Neural progenitor cell (in vitro differentiated cells): ENCODE measurements at places on chromosomes 6 and 20. TPM values are rescaled to one million over a fixed set of nuclear protein-coding genes. Genes with fewer than 3 reads are reported as not detected.

GRCh38 chr20:48544402-48545339, 283.1 kb downstream of the PREX1 start:
- no peaks in the 10 kb centered on the region for H3K36me3 ChIP-seq
- H3K27ac ChIP-seq: no peak overlapping the region
- peaks cover 2% of the 10 kb centered on the region for H3K4me1 ChIP-seq
- no peaks in the 10 kb centered on the region for H3K27me3 ChIP-seq

DNA sequence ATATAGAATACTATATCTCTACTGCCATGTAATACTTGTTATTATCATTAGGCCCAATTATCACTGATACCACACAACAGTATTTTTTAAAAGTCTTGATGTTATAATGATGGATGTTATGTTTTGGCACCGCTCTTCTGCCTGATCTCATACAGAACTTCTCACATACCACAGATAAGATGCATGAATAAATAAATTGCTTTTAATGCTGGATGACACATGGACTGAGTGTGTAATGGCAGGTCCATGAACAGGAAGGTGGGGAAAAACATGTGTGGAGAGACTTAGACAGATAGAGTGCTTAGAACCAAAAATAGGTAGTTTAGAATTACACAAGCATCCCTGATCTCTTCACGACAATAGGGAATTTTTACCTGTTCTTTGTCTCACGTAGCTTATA, 258.4 kb upstream of the MARCKS start:
- H3K4me1 ChIP-seq: peaks cover 19% of the 10 kb centered on the region
- H3K27ac ChIP-seq: no peak overlapping the region
- no peaks in the 10 kb centered on the region for H3K27me3 ChIP-seq

DNA sequence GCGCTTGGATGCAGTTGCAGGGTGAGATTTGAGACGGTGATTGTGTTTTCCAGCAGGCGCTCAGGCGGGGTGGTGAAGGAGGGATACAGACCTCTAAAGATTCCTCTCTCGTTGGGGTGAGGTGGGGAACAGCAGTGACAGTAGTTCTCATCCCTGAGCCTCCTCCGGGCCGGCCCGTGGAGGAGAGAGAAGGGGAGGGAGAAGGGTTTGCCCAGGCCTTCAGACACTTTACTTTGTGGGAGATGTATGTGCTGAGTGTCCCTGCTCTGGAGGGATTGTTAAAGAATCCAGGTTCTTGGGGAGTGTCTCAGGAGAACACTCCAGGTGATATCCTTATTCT, 41.0 kb downstream of the PSMB9 start:
- no peak for DNase-seq
- H3K4me1 ChIP-seq: peaks cover 12% of the 10 kb centered on the region
- H3K4me3 ChIP-seq: peak overlapping the region; percentile 72
- H3K36me3 ChIP-seq: no peaks in the 10 kb centered on the region

Gene LY6G6C
- total RNA-seq: not detected in 2 replicates

DNA sequence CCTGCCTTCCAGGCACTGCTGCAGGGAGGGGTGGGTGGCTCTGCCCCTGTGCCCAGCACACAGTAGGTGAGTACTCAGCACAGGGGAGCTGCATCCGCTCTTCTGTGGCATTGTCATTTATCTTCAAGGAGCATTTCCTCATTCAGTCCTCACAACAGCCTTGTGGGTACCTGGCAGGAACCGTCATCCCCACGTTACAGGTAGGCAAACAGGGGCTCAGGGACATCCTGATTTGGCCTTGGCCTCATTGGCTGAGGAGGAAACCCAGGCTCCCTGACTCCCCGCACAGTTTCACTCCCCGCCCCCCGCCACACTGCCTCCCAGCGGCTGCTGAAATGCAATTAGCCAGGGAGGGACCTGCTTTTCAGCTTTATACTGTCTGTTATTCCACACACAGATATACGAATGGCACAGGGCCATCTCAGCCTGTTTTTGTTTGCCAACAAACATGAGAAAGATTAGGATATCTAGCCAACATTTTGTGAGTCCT, 24.2 kb upstream of the PNPLA1 start:
- H3K36me3 ChIP-seq: no peaks in the 10 kb centered on the region
- no peaks in the 10 kb centered on the region for H3K27me3 ChIP-seq
- peak; percentile 15 for DNase-seq
- H3K4me1 ChIP-seq: peaks cover 19% of the 10 kb centered on the region

Gene MYCT1
- total RNA-seq: not detected in 2 replicates

- H3K4me3 ChIP-seq: no peak overlapping the region
- H3K36me3 ChIP-seq: no peaks in the 10 kb centered on the region
Measured at GRCh38 chr6:47455533-47456209, 21.9 kb upstream of the CD2AP start.

Gene GABRR1
- total RNA-seq: not detected in 2 replicates

GRCh38 chr6:90536520-90536919, 50.4 kb downstream of the MAP3K7 start:
- peaks cover 5% of the 10 kb centered on the region for H3K4me1 ChIP-seq
- peak overlapping the region; percentile 26 for H3K27ac ChIP-seq
- H3K36me3 ChIP-seq: no peaks in the 10 kb centered on the region
- no peak for DNase-seq
- H3K4me3 ChIP-seq: no peak overlapping the region
- no peaks in the 10 kb centered on the region for H3K27me3 ChIP-seq

DNA sequence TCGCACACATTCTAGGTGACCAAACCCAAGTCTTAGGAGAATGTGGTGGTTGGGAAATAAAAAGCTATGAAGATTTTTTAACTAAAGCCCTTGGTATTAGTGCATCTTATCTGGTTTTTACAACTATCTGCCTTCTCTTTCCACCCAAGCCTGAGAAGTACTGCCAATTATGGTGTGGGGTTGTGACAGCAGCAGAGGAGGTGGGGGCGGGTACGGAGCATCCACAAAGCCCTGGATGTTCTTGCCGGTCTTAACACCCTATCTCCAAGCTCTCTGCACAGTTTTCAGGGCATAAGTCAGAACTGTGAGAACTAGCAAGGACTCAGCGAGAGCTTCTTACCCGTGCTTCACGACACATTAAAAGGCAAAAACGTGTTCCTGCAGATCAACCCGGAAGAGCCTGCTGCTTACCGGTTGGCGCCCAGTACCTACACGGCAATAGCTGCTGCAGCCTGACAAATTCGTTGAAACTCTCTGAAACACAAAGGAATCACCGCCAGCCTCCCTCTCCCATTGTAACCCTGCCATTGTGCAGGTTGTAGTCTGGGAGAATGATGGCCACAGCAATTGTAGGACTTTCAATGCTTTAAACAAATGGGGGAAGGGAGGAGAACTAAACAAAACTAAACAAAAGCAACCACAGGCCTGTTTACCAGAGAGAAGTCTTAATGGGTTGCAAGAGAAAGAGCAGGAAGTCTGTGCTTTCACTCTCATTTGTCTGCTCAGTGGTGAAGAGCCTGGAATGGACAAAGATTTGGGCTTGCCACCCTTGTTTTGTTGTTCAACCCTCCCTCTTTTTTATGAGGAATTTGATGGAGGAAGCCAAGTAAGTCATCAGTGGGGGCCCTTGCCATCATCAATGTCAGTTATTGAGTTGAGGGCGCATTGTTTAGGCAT, 461.0 kb upstream of the JARID2 start:
- H3K27me3 ChIP-seq: no peaks in the 10 kb centered on the region
- peak; percentile 93 for DNase-seq
- H3K36me3 ChIP-seq: no peaks in the 10 kb centered on the region
- H3K4me3 ChIP-seq: peak overlapping the region; percentile 23
- peaks cover 54% of the 10 kb centered on the region for H3K4me1 ChIP-seq

DNA sequence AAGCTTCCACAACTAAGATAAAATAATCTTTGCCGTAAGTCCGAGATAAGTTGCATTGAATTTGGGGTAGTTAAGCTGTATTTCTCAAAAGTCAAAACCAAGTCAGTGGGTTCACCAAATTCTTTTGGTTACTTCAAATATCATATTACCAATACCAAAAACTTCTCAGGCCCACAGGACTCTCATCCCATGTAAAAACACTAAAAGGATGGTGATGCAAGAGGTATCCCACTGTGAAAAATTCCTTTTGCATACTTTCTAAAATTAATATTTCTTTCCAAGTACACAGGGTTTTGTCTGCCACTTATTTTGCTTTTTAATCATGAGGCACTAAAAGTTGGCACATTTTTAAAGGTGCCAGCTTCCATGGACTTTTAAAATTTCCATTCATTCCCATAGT, 151.3 kb downstream of the GJA10 start:
- H3K36me3 ChIP-seq: no peaks in the 10 kb centered on the region
- H3K4me1 ChIP-seq: no peaks in the 10 kb centered on the region
- H3K27ac ChIP-seq: no peak overlapping the region
- no peak overlapping the region for H3K4me3 ChIP-seq

- H3K4me1 ChIP-seq: peaks cover 22% of the 10 kb centered on the region
- H3K27me3 ChIP-seq: no peaks in the 10 kb centered on the region
- DNase-seq: peak; percentile 72
- H3K27ac ChIP-seq: peak within 1 kb of the TSS; percentile 64
- peak within 1 kb of the TSS; percentile 7 for H3K4me3 ChIP-seq
- no peaks in the 10 kb centered on the region for H3K36me3 ChIP-seq
Measured at GRCh38 chr6:75493400-75494064, at the start of gene FILIP1. FILIP1 (minus strand) TSS chr6:75493800; CDS start chr6:75414972, 78,828 bp downstream.

GRCh38 chr6:107272246-107272645, 156.9 kb upstream of the BEND3 start:
- no peaks in the 10 kb centered on the region for H3K36me3 ChIP-seq
- H3K27ac ChIP-seq: no peak overlapping the region
- no peaks in the 10 kb centered on the region for H3K4me1 ChIP-seq
- no peak for DNase-seq
- no peak overlapping the region for H3K4me3 ChIP-seq

- H3K27ac ChIP-seq: no peak overlapping the region
- H3K36me3 ChIP-seq: no peaks in the 10 kb centered on the region
- peaks cover 7% of the 10 kb centered on the region for H3K27me3 ChIP-seq
- no peak overlapping the region for H3K4me3 ChIP-seq
- DNase-seq: no peak
Measured at GRCh38 chr20:60236613-60237012, 278.4 kb downstream of the CDH26 start.

Gene TMEM200A
- total RNA-seq: 11.1 and 12.8 TPM in 2 replicates

- no peaks in the 10 kb centered on the region for H3K4me1 ChIP-seq
- no peak overlapping the region for H3K4me3 ChIP-seq
- no peaks in the 10 kb centered on the region for H3K36me3 ChIP-seq
- no peaks in the 10 kb centered on the region for H3K27me3 ChIP-seq
Measured at GRCh38 chr6:17486680-17487079, 93.3 kb downstream of the CAP2 start.

DNA sequence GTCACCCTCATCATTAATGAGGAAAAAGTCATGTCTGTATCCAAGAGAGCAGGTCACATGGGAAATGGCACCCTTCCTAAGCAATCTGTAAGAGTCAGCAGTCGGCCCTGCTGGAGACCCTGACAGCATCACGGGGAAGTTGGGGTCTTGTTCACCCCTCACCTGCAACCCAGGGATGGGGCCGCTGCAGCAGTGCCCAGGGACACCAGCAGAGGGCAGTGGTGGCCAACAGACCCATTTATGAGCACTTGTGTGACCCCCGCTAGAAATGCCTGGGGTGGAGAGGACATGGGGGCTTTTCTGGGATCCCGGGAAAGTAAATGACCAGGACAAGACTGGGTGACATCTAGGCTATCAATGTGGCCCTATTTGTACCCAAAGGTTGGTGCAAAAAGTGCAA, 35.9 kb downstream of the ANKRD60 start:
- no peaks in the 10 kb centered on the region for H3K4me1 ChIP-seq
- H3K4me3 ChIP-seq: no peak overlapping the region
- H3K27ac ChIP-seq: no peak overlapping the region

- peaks cover 12% of the 10 kb centered on the region for H3K4me1 ChIP-seq
- no peaks in the 10 kb centered on the region for H3K36me3 ChIP-seq
- H3K27ac ChIP-seq: no peak overlapping the region
Measured at GRCh38 chr6:15023448-15023847, 222.4 kb upstream of the JARID2 start.

DNA sequence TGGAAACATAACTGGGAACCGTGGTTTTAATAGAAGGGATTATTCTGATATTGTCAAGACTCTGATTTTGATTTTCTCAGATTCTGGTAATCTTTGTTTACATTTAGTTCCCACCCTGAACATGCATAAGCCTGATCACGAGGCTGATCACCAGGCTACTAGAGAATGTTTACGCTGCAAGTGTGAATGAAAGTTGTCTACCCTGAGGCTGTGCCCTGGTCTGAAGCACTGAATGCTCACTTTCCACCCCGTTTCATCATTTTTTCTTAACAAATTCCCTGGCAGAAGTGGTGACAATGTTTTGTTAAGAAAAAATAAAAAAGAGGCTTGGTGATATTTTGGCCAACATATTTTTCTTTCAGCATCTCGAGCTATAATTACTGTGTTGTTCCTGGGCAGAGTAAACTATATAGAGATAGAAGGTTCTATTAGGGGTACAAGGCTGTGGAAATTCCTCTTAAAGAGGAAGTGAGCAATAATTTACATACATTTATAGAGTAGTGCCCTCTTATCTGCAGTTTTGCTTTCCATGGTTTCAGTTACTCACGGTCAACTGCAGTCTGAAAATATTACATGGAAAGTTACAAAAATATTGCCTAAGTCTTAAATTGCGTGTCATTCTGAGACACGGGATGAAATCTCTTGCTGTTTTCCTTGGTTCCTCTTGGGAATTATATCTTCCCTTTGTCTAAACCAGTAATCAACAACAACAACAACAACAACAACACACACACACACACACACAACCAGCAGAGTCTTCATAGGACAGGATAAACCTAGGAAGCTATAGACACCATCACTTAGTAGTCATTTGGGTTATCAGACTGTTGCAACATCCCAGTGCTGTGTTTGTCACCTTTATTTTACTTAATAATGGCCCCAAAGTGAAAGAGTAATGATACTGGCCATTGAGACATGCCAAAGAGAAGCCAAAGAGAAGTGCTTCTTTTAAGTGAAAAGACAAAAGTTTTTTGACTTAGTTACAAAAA, 566.6 kb upstream of the CITED2 start:
- no peaks in the 10 kb centered on the region for H3K27me3 ChIP-seq
- peaks cover 38% of the 10 kb centered on the region for H3K4me1 ChIP-seq
- no peak overlapping the region for H3K4me3 ChIP-seq
- H3K36me3 ChIP-seq: no peaks in the 10 kb centered on the region
- DNase-seq: no peak

GRCh38 chr6:81366972-81367371, 385.5 kb downstream of the TENT5A start:
- no peak overlapping the region for H3K4me3 ChIP-seq
- no peaks in the 10 kb centered on the region for H3K27me3 ChIP-seq
- H3K27ac ChIP-seq: no peak overlapping the region
- no peaks in the 10 kb centered on the region for H3K4me1 ChIP-seq
